Urothelium cell line (cell line): ENCODE measurements at places on chromosomes 1 and 21.

DNA sequence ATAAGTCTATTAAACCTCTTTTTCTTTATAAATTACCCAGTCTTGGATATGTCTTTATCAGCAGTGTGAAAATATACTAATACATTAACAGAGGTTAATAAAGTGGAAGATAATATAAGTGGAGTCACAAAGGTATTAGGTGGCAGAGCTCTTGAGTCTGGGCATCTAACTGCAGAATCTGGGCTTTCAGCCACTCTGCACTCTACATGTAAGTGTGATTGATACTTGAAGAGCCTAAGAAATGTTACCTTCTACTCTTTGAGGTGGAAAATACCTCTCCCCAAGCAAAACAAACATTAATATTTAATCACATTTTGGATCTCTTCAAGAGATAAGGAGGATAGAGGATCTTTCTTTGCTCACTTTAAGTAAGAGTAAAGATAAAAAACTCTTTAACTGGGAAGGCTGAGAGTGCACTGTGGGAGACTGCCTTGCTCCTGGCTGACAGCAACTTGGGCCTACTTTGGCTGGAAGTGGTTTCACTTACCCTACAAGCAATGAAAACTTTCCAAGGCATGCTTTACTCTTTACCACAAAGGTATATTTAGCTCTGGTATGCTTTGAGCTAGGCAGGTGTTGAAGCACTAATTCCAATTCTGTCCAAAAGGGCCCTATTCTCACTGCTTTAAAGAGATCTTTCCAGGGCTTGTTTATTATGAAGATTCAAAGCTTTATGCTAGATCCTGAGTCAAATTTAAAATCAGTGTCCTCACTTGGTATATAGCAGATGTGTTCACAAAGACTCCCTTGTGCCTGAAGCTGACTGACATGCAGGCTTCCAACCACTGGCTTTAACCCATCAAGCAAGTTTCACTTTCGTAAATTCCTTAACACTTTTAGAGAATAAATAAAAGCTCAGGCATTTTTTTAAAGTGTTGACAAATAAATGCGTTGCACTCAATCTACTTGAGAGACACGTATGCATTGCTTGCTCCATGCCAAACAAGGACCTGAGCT lies 245.3 kb upstream of the ZP4 start:
- no peak for DNase-seq

GRCh38 chr21:28712411-28712810 lies 280.3 kb downstream of the LTN1 start:
- no peak for DNase-seq

- DNase-seq = no peak
These were observed 1529.3 kb upstream of the TPTE start for GRCh38 chr21:8991968-8992621.

- no peak for DNase-seq
These were observed 6.7 kb downstream of the KCNJ15 start for GRCh38 chr21:38263493-38263892.

GRCh38 chr1:205251576-205251975 lies 23.8 kb downstream of the TMCC2 start:
- no peak for DNase-seq

- no peak for DNase-seq
These were observed 52.3 kb upstream of the DUSP10 start for GRCh38 chr1:221794079-221794670.

DNA sequence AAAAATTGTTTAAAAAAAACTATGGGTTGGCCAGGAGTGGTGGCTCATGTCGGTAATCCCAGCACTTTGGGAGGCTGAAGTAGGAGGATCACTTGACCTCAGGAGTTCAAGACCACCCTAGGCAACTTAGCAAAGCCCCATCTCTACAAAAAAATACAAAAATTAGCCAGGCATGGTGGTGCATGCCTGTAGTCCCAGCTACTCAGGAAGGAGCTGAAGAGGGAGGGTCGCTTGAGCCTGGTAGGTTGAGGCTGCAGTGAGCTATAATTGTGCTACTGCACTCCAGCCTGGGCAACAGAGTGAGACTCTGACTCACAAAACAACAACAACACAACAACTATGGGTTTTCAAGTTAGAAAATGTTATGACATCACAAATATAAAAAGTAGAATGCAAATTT lies 16.4 kb downstream of the SLAMF7 start:
- no peak for DNase-seq

GRCh38 chr1:206754011-206754410 lies 16.6 kb upstream of the IL19 start:
- no peak for DNase-seq

- peak; percentile 79 for DNase-seq
These were observed 21.8 kb downstream of the RSPH1 start for GRCh38 chr21:42474043-42474831.

GRCh38 chr1:101175886-101176285 lies 60.9 kb upstream of the S1PR1 start:
- no peak for DNase-seq

- DNase-seq = no peak
These were observed 178.6 kb downstream of the TBX15 start for GRCh38 chr1:118809586-118809985.

- peak; percentile 99 for DNase-seq
These were observed at the start of gene EYA3 for GRCh38 chr1:28088168-28088961. Gene EYA3 (minus strand): TSS chr1:28088610. CDS start chr1:28058026, 30,584 bp downstream.

DNA sequence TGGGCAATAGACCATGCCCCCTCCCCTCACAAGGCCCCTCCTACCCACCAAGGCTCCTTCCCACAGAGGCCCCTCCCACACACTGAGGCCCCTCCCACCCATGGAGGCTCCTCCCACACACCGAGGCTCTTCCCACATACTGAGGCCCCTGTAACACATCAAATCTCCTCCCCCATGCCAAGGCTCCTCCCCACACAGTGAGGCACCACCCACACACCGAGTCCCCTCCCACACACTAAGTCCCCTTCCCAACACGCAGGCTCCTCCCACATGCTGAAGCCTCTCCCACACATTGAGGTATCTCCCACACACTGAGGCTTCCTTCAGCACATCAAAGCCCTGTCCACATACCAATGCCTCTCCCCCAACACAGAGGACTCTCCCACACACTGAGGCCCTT lies 391.8 kb downstream of the CAMTA1 start:
- DNase-seq = no peak

DNA sequence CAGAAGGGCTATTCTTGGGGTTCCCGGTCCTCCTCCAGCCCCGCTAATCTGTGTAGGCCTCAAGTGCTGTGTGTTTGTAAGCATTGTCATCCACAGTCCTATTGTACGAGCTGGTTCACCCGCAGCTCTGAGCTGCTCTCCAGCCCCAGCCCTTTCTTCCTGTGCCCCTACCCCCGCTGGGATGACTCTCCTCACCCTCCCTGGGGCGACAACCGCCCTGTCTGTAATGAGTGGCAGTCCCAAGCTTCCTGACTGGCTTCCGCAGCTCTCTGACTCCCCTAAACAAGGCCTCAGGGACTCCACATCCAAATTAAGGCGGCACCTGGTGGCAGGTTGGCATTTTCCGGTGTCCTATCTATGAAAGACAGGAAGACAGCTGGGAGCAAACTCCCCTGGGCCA lies 45.8 kb downstream of the TFF3 start:
- DNase-seq = no peak

DNA sequence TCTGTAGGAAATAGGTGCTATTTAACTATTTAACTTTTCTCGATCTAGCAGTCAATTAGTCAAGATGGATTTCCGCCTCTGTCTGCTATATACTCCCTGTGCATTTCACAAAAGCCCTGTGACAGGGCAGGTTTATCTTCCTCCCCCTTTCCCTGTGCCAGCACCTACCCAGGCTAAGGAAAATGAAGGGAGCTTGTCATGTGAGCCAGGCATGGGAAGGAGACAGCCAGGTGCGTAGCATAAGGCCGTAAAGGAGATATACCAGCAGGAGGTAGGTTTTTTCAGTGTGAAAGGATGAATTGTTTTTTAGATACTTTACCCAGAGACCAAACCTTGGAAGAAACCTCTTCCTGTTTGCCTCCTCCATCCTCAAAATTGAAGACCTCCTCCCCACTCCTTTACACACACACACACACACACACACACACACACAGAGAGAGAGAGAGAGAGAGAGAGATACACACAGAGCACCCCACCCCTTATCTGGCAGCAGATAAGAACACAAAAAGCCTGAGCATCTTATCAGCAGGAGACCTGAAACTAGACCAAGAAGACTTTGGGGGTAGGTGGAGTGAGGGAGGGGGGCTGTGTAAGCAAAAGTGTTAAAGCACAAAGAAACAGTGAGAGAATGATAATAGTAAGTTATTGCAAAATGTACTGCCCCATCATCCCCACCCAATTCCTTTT lies 12.0 kb upstream of the TARBP1 start:
- no peak for DNase-seq

- no peak for DNase-seq
These were observed 10.7 kb upstream of the OR2T34 start for GRCh38 chr1:248585266-248585665.

- DNase-seq = no peak
These were observed 341.1 kb downstream of the PCP4 start for GRCh38 chr21:40208206-40208947.

DNA sequence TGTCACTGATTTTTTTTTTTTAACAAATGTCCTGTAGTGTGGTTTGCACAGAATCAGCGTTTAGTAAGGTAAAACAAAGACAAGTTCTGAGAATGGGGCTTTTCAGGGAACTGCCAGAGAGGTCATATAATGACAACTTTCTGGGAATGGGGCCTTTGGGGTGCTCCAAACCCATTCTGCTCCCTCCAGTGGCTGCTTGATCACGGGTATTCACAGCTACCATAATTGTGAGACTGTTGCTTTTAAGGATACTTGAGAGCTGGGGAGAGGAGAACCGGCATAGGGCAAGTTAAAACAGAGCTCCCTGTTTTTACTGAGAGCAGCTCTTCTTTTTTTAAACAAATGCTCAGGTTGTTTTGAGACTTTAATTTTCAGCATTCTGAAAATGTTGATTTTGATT lies 48.2 kb downstream of the CYP2J2 start:
- no peak for DNase-seq

DNA sequence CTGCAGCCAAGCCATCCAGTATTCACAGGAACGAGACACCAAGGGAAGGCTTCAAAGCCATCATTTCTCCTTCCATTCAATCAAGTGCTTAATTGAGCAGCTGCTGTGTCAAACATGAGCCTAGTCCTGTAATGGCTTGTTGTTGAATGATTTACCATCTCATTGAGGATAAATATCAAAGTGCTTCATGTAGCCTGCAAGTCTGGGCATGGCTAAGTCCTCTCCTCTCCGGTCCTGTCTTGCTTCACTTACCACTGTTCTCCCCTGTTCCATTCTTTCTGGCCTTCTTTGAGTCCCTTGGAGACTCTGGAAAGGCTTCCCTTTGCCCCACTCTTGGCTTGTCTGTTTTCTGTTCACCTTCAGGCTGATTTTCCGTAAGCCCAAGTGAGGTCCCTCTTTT lies 279.8 kb downstream of the PBX1 start:
- no peak for DNase-seq

DNA sequence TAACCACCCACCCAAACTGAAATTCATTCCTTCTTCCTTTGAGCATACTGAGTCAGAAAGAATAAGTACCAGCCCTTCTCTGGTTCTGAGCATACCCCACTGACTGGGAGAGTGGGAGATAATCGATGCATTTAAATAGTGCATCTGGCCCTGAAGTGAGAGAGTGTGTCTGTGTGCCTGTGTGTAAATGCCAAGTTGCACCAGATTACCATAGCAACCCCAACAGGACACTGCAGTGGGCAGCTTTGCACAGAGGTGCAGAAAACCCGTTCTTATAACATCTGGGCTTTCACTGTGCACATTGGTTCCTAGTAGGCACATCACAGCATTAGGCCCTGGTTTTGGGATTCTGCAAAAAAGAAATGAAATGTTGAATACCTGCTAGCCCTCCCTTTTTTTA lies 2.3 kb downstream of the ASTN1 start:
- no peak for DNase-seq

DNA sequence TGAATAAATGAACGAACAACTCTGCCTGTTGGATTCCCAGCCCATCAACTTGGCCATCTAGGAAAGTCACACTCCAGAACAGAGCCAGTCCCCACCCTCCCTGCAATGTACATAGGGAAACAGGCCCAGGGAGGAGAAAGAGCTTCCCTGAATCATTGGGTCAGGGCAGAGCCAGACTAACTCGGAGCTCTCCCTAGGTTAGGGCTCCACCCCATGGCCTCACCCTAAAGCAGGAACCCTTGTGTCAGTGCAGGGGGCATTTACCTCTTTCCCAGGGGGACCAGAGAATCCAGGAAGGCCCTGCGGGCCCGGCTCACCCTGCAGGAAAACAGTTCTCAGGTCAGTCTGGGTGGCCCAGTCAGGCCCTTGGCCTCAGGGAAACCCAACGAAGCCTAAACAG lies 11.6 kb downstream of the COL9A2 start:
- no peak for DNase-seq

- no peak for DNase-seq
These were observed 79.6 kb downstream of the PIK3CD start for GRCh38 chr1:9731051-9731537.

DNA sequence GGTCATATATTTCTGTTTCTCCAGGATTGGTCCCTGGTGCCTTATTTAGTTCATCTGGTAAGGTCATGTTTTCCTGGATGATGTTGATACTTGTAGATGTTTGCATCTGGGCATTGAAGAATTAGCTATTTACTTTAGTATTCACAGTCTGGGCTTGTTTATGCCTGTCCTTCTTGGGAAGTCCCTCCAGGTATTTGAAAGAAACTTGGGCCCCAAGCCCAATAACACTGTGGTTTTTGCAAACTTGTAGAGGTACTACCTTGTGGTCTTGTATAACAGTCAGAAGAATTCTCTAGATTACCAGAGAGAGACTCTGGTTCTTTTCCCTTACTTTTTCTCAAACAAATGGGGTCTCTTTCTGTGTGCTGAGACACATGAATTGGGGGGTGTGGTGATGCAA lies 251.4 kb upstream of the B3GALT2 start:
- DNase-seq = no peak

GRCh38 chr1:107264561-107264960 lies 123.7 kb downstream of the NTNG1 start:
- DNase-seq = peak; percentile 15

DNA sequence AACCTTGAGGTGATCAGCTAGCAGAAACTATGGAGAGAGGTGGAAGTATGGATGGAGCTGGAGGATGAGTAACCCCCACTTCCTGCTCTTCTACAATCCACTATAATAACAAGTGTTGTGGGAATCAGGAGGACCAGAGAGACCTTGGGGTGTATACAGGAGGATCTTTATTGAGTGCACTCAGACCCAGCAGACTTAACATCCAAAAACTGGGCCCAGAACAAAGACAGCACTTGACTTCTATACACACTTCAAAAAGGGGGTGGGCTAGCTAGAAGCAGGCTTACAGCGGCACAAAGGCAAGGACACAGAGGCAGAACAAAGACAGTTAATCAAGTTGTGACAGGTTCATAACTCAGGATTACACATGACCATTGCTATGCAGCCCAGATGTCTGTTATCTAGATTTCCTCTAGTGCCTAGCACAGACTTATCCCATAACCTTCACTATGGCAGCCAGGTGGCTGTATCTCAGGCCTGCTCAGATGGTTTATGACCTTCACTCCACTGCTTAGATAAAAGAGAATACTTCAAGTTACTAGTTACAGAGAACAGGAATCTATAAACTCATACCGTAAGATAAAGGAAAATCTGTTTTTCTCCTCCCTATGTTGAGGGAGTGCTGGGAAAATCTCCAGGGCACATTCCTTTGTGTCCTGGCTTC lies 36.1 kb upstream of the PADI2 start:
- DNase-seq = no peak
